ENCODE measurements at places on chromosomes 7 and 10.

GRCh38 chr10:85458324-85458723 lies 908.3 kb downstream of the GRID1 start:
- no peak for DNase-seq

DNA sequence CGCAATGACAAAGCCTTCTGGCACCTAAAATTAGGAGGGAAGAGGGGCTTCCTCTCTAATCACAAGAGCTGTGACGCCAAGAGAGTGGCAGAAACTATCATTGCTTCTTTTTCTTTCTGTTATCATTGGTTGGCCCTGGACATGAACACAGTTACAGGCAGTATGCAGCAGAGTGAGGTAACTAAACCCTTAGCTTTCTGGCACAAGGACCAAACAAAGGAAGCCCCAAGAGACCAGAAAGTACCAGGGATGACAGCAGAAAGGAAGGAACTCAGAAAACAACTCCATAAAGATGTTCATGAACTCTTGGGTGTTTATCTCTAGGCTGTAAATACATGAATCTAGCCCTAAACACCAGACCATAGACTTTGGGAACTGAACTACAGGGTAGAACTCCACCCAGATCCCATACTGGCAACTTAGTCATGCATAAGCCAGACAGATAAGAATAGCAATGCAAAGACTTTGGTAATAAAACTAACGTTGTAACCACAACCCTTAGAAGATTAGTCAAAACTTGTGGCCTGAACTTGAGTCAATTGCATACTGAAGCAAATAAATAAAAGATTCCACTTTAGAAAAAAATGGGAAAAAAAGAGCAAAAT lies 195.7 kb upstream of the PTN start:
- no peak for DNase-seq

DNA sequence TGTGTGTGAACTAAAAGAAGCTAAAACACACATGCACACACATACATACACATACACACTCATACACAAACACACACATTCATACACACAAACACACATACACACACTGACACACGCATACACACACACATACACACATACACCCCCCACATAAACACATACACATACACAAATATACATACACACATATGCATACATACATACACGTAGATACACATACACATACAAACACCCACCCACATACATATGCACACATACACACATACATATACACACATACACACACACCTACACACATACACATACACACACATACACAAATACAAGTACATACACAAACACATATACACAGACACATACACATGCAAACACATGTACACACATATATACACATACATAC lies 28.0 kb downstream of the SLC18A2 start:
- no peak for DNase-seq

DNA sequence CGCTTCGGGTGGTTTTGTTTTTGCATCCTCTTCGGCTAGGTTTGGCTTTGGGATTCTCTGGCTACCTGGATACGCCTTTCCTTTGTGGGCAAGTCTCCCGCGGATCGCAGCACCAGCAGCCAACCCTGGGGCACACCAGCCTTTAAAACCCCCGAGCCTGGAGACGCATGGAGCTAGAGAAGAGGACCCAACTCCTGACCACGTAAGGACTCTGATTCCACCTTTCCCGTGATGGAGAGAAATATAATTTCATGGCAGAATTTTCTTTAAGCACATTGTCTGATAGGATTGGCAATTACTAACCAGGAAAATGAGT lies 535.4 kb upstream of the GALNT17 start:
- DNase-seq = no peak

GRCh38 chr10:124035928-124036558 lies 57.4 kb downstream of the CHST15 start:
- no peak for DNase-seq

- DNase-seq = no peak
Measured at GRCh38 chr7:106869954-106870353, 4.9 kb downstream of the PIK3CG start.

DNA sequence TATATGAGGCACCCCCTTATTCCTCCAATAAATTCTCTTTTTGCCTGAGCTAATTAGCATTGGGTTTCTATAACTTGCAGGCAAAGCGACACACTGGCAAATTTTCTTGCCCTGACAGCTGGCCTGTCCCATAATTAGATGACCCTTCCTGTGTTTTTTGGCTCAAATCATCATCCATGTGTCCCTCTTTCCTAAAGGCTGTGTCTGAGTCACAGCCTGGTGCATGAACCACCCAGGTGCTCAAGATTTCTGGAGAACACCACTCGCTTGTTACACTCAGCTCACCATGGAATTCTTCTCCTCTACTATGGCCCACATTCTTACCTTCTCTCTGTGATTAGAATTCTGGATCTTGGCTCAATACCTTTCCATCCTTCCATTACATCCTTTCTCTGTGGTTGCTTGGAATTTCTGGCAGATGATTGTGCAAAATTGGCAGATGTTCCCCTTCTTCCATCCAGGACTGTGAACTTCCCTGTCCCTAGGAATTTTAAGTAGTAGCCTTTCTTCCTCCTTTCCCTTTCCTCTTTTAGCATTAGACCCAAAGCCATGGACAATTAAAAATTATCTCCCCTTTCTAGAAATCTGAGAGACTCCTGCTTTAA lies 116.0 kb upstream of the ANKRD1 start:
- DNase-seq = no peak

DNA sequence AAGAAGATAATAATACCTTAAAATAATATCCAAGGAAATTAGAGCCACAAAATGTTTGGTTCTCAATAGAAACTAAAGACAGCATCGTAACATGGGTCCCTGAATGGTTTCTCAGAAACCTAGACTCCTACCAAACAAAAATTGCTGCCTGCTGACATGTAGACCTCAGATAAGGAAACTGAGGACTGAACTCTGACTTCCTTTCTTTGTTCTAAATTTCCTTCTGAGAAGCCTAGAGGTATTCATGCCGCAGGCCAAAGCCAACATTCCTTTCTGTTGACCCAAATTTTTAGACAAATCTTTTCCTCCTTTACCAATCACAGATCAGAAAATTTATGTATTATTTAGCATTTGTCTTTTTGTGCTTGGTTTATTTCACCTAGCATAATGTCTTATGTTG lies 816.7 kb upstream of the PHF14 start:
- peak; percentile 58 for DNase-seq

DNA sequence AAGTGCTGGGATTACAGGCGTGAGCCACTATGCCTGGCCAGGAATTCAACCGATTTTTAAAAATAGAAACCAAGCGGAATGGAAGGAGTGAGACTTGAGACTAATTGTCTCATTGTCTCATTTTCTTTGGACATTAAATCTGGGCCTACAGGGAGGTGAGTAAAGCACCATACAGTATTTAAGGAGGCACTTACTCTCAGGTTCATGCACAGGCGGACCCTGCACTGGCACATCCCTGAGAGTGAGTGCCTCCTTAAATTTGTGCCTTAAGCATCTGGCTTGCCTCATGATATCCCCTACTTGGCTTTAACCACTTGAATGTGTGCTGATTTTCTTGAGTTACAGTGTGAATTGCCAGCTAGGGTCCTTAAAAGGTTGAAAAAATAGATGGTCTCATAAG lies 10.6 kb downstream of the UBE3C start:
- DNase-seq = no peak

GRCh38 chr10:74824900-74825370 lies 1.5 kb upstream of the KAT6B start:
- DNase-seq = no peak

DNA sequence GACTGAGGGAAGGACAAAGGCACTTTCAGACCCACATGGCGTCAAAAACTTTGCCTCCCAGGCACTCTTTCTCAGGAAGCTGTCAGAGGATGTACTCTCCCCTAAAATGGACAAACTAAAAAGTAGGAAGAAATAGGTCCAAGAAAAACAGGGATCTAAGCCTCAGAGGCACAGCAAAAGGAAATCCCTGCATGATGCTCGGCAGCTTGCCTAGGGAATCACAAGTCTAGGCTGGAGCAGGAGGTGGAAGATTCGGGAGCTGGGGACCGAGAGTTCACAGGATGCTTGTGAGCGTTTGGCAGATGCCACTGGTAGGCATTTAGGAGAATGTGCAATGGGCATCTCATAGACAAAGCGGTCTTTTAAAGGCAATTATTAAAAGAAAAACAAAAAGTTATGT lies 60.8 kb downstream of the ATXN7L1 start:
- no peak for DNase-seq

GRCh38 chr10:6385665-6386064 lies 182.9 kb downstream of the PFKFB3 start:
- peak; percentile 32 for DNase-seq

DNA sequence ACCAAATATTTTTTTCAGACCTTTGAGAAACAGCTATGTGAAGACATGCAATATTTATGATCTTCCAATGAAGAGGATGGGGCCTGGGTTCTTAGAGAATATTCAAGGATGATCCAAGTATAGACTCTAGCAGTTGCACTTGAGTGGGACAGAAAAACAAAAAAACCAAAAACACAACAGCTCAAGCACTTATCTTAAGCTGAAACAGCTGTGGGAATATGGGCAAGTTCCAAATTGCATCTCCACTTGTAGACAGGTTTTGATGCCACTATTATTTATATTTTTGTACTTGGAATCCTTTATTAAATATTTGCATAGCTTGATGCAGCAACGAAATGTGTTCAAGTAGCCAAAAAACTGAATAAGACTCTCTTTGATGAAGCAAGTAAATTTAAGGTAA lies 2.2 kb upstream of the PDK4 start:
- no peak for DNase-seq

DNA sequence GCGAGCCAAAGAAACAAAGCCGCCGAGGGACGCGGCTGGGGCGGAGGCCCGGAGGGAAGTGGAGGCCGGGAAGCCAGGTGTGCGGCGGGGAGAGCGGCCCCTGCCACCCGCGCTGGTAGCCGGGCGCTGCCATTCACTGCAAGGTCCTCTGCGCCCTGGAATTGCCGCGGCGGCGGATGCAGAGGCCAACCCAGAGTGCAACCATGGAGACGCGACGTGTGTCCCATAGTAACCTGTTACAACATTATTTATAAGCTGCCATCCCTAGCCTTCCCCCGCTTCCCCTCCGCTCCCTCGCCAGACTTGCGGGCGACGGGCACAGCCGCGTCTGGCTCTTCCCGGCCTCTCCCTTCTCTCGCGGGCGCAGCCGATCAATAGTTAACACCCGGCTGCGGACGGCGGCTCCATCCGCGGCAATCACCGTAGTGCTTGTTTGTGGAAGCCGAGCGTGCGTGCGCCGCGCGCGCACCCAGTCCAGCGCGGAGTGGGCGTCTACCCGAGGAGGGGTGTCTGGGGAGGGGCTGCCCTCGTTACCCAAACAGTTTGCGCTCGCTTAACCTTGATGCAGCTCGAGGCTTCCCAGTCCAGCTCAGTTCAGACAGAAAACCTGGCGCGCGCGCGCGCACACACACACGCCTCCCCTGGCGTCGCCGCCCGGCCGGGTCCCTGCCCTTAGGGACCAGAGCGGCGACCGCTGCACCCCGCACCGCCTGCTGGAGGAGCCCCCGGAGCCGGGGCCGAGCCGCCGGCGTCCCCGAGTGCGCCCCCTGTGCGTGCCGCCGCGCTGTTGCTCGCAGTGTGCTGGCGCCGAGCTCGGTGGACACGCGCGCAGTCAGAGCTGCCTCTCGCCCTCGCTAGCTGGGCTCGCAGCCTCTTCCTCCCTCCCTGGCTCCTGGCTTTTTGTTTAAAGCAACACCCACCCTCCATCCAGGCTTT lies 165.4 kb upstream of the DPP6 start:
- no peak for DNase-seq

- no peak for DNase-seq
Measured at GRCh38 chr7:29143751-29144150, 2.6 kb downstream of the CPVL start.

GRCh38 chr10:58781873-58782488 lies 269.3 kb downstream of the BICC1 start:
- DNase-seq = peak; percentile 20

DNA sequence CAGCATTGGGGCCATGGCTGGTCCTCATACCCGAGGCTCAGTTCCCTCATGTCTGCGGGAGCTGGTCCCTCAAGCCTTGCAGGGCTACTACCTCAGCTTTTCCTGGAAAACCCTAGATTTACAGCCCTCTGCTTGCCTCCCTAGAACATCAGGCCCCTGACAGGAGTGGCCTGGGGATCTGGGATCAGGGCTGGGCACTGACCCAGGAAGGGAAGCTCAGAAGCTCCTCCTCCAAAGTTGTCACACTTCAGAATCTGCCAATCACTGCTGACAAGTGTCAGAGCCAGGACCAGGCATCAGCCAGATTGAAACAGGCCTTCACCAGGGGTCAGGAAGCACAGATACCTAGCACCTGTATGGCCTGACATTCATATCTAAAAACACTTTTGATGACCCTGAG lies 115.2 kb downstream of the GRID1 start:
- DNase-seq = no peak

DNA sequence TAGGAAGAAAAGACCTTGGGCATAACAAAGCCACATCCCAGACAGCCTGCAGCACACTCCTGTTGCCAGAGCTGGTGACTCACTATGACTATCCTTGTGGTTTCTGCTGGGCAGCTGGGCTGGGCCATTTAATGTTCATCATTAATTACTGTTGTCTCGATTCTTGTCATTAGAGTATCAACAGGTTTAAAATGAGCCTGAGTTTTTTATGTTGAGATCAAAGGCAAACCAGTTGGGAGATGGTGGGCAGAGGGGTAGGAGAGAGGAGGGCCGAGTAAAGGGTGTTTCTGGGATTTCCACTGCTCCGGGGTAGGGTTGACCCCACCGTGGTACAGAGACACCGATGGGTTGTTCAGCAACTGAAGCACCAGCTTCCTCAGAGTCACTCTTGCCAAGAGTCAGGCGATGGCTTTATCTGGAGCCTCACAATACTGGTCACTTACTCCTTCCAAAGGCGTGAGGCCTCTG lies 128.7 kb upstream of the LYZL1 start:
- peak; percentile 62 for DNase-seq

- DNase-seq = no peak
Measured at GRCh38 chr7:53191191-53191695, 155.8 kb downstream of the POM121L12 start.

DNA sequence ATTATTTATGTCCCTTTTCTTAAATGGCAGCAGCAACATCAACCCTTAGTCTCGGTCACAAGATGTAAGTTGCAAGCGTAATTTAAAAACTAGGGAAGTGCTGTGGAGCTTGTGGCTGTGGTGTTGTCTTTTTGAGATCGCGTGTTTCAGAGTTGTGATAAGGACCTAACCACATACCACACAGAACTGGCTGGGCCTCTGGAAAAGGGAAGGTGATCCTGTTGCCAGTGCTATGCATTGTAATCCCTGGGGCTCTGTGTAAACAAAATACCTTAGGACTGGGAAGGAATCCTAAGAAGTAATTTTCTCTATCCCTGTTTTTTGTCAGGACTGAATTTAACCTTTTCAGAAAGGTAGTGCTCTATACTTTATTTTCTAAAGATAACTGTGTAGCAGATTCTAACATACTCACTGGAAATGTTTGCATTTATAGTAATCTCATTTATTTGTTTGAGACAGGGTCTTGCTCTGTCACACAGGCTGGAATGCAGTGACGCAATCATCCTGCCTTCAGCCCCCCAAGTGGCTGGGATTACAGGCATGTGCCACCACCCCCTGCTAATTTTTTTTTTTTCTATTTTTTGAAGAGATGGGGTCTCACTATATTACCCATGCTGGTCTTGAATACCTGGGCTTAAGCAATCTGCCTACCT lies 60.4 kb downstream of the INPP5F start:
- peak; percentile 88 for DNase-seq

- no peak for DNase-seq
Measured at GRCh38 chr7:45242698-45243097, 85.1 kb downstream of the RAMP3 start.

GRCh38 chr7:65342723-65343629 lies 30.7 kb upstream of the ZNF92 start:
- DNase-seq = no peak

GRCh38 chr7:105011141-105011830 lies 2.7 kb upstream of the KMT2E start:
- DNase-seq = peak; percentile 24

- DNase-seq = no peak
Measured at GRCh38 chr10:132533571-132534260, 3.9 kb upstream of the INPP5A start.

Measured in trophoblast cell (in vitro differentiated cells and primary cell).